Aorta (tissue), 5 donors: ENCODE measurements at places on chromosomes 4 and X. TPM values are rescaled to one million over a fixed set of nuclear protein-coding genes. Genes with fewer than 3 reads are reported as not detected.

- DNase-seq, result no peak
Observed at GRCh38 chr4:166655231-166655630, 579.1 kb downstream of the SPOCK3 start.

GRCh38 chr4:82865592-82865991 lies 25.4 kb downstream of the SEC31A start:
- DNase-seq, result no peak

- no peak for DNase-seq
Observed at GRCh38 chr4:112674376-112674775, 37.4 kb downstream of the LARP7 start.

DNA sequence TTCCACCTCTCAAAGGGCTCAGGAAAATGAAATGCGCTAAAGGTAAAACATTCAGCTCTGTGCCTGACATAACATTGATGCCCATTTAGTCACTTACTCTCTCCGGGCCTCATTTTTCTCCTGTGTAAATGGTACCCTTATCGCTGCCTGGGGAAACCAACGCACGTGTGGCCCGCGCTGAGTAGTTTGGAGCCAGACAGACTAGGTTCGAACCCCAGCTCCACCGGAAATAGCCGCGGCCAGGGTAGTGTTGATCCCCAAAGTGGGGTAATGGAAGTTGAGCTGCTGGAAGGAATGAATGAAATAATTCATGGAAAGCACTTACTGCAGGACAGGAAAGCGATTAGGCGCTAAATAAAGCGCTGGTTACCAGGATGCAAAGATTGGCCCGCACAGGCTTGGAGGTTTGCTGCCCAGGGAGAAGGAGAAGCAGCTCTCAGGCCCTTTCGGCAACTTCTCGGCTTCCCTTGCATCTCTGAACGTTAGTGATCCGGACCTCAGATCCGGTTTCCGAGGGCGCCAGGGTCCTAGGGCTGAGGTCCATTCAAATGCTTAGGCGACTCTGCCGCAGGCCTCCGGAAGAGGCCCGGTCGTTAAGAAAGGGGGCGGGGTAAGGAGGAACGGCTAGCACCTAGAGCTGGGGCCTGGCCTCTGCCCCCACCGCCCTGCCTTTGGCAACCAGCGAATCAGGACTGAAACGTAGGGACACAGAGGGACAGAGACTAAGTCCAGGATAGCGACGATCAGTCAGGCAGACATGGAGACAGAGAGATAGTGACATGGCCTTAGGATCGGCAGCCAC lies 13.3 kb downstream of the NKX3-2 start:
- no peak for DNase-seq

DNA sequence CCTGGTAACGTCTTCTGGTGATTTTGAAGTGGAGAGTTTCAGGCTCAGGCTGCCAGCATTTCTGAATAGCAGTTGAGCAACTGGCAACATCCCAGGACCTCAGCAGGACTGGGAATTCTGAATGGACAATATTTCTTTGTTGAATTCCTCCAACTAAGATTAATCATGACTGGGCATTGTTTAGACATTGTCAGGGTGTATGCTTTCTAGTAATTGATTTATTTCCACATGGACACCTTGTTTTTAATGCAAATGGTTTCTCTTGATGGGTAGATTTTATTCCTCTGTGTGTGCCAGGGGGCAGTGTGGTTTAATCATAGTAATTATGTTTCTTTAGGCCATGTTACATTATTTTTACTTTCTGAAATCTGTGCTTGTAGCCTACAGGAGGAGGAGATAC lies 1004.7 kb upstream of the LCORL start:
- no peak for DNase-seq

DNA sequence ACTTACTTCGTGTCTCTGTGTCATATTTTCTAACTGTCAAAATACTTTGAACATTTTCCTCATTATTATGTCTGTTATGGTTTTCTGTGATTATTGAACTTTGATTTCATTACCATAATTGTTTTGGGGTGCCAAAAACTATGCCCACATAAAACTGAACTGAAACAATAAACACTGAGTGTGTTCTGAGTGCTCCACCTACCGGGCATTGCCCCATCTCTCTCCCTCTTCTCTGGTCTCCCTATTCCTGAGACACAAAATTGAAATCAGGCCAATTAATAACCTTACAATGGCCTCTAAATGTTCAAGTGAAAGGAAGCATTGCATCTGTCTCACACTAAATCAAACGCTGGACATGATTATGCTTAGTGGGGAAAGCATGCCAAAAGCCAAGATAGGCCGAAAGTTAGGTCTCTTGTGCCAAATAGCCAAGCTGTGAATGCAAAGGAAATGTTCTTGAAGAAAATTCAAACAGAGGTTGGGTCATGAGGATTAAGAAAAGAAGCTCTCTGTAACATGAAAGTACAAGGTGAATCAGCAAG lies 972.3 kb downstream of the PCDH7 start:
- no peak for DNase-seq

DNA sequence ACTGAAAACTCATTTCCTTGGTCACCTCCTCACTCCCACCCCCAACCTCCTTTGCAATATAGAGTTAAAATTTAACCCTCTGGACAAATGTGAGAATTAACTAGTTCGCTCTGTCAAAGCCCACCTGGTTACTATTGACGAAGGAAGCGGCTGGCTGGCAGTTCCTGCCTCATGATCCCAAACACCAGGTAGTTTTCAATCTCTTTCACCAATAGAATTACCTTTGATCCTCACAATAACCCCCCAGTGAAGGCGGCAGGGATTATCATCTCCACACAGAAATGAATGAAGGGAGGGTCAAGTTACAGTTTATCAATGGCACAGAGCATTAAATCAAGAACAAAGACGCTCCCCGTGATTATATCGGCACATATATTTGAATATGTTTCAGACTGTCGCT lies 65.7 kb upstream of the TTC29 start:
- no peak for DNase-seq

DNA sequence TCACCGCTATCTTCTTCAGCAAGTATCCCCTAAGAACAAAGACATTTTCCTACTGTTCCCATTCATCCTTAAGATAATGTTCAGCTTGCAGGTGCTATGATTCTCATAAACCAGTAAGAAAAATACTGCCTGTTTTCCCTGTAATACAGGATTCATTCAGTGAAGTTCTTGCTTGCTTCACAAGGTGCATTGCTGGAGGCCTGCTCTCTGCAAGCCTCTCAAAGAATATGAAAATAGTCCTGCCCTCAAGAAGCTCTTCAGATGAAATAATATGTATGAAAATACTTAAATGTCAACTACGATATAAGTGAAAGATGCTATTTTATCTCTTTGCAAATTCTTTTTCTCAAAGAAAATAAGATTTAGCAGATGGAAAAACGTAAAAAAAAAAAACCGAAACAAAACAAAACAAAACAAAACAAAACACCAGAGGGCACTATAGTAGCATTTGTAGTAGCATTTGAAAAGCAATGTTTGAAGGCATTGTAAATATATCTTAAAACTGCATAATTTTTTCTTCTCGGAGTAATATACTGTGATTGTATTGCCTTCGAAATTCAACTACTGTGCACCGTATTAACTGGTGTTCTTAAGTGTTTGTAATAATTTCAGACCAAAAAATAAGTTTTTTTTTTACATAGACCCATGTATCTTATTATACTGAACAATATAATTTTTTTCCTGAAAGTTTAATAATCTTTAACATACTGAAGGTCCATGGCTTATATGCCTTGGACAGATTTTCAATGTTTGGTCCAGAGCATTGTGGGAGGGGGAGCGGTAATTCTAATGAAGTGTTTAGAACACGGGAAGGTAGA lies 26.0 kb downstream of the ADH4 start:
- no peak for DNase-seq

- DNase-seq, result peak; percentile 75
Observed at GRCh38 chr4:173334891-173335752, 964 bp upstream of the HMGB2 start.

The IKBKG gene
- 31.8 TPM for total RNA-seq

The SNCA gene
- total RNA-seq, result 12.6 TPM

The CDKL2 gene
- total RNA-seq, result 2.3 TPM

The PGAM4 gene
- not detected for total RNA-seq

The NPNT gene
- total RNA-seq, result 354 TPM
